ENCODE measurements at places on chromosomes 2 and 18.

- no peak for DNase-seq
These were observed 1074.9 kb downstream of the TDRD15 start for GRCh38 chr2:22198381-22199283.

DNA sequence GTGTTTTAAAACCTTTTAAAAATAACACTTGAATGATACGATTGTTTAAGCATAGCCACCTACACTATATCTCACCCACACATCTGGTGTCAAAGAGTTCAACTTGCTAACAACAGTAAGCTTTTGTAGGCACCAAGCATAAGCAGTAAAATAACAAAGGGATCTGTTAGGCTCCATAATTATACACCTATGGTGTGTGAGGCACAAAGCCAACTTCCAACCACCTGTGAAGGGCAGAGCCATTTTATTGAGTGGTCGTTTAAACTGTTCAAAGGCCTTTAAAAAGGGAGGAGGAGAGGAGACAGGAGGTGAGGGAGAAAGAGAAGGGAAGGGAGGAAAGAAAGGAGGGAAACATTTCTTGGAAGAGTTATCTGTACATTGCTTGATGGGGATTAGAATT lies 27.9 kb downstream of the NEMP2 start:
- DNase-seq, result no peak

DNA sequence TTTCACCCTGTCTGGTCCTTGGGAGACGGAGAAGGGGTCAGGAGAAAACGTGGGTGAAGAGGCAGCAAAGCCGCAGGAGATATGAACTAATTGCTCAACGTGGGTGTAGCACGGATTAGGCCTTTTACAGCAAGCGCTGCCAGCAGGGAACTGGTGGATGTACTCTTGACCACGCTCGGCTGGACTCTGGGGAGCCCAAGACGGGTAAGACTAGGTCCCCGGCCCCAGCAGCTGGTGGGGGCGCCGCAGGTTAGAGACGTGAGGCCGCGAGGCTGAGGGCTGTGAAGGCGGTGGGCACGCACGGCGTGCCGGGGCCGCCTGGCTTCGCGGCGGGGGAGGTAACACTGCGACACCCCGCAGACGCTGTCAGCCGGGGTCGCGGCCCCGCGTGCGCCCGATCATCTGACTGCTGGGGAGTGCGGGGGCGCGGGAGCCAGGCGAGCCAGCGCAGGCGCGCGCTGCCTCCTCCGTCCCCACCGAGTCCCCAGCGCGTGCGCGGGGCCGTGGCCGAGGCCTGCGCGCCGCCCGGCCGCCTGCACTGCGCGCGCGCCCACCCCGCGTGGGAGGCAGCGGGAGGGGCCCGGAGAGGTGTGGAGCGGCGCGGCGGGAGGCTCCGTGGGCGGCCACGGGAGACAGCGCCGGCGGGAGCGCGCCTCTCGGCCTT lies at the start of gene CLIP4:
TSS of gene CLIP4 (plus strand) at position 470 of the 664 bp plus-strand sequence. CDS start 5,974 bp downstream, outside the sequence.
- peak; percentile 88 for DNase-seq

GRCh38 chr2:182477774-182478173 lies 50.9 kb upstream of the PDE1A start:
- no peak for DNase-seq

- no peak for DNase-seq
These were observed 459.3 kb upstream of the TRIB2 start for GRCh38 chr2:12257476-12257875.

- DNase-seq, result no peak
These were observed 160.6 kb downstream of the MTCL1 start for GRCh38 chr18:8865934-8866333.

- DNase-seq, result no peak
These were observed 819 bp upstream of the NCOA1 start for GRCh38 chr2:24490181-24490689.

DNA sequence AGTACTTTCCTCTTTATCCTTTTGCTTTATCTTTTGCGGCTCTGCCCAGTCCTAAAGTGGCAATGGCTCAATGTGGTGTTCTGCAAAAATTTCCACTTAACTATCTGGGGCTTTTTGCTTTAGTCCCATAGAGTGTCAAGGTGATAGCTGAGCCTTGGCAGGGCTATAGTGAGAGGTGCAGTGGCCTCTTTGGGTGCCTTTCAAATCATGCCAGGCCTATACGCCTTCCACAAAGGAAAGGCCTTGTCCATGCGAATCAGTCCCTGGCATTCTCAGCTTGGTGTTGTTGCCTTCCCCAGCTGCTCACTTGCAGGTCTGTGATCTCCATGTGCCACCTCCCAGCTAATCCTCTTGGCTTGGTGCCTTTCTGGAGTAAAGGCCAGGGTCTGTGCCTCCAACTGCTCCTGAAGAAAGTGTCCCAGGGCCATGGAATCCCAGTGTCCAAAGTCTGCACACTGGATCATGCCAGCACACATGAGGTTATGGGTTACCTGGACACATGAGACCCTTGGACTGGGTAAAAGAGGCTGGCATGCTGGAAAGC lies 26.6 kb downstream of the PAX8 start:
- DNase-seq, result no peak

All from foreskin fibroblast (primary cell).